NCI-H2081 (cell line): ENCODE measurements at places on chromosomes 5 and 9.

DNA sequence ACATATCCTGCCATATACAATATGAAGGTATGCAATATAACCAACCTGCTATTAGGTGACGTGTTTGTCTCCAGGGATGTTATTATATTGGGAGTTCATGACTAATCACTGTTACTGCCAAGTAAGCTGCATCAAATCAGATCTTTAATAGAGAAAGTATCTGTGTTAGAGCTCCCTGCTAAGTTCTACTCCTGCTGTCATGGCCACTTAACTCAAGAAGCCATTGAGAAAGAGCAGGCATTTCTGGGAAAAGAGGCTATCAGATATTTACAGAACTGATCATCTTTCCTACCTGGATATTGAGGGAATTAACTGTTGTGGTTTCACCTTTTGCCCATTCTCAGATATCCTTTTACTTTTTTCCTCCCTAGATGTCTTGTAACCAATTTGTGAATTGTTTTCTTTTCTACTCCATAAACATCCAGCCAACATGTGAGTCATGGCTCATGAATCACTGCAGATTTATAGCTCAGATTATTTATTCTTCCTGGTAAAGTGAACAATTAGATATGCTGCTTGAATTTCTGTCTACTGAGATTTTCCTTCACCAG, 634.8 kb upstream of the FAM174A start:
- DNase-seq: no peak

GRCh38 chr9:118455788-118456187, 751.6 kb downstream of the TLR4 start:
- peak; percentile 74 for DNase-seq

DNA sequence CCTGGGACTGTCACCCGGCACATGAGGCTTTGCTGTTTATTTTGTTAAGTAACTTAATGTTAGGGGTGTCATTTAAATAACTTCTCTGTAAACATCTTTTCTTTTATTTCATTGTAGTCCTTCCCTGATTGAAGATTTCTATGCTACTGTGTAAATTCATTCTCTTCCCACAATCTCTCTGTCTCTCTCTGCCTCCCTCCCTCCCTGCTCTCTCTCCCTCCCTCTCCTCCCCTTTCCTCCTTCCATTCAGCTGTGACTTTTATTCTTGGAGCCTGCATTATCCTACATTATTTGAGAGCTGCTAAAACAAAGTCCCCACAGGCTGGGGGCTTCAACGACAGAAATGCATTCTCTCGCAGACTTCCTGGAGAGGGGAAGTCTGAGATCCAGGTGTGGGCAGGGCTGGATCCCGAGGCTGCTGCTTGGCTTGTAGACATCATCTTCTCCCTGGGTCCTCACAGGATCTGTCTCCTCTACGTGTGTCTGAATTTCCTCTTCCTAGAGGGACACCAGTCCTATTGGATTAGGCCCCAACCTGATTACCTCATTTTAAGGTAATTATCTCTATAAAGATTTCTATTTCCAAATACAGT, 18.4 kb downstream of the UBE2QL1 start:
- DNase-seq: no peak

DNA sequence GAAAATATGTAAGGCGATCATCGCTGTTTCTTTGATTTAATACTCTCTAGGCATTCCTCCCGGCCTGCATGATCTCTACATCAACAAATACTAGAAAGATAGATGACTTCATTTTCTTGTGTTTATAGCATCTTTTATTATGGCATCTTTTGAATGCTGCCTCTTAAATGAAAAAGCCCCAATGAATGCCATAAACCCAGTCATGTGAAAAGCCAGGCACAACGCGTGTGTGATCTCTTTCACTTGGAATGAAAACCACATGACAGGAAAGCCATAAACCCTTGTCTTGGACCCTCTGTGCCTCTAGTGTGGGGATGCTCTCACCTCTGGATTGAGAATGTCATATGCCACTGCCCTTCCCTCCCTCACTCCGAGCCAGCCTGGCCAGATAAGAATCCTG, 476.2 kb downstream of the SEMA5A start:
- no peak for DNase-seq

DNA sequence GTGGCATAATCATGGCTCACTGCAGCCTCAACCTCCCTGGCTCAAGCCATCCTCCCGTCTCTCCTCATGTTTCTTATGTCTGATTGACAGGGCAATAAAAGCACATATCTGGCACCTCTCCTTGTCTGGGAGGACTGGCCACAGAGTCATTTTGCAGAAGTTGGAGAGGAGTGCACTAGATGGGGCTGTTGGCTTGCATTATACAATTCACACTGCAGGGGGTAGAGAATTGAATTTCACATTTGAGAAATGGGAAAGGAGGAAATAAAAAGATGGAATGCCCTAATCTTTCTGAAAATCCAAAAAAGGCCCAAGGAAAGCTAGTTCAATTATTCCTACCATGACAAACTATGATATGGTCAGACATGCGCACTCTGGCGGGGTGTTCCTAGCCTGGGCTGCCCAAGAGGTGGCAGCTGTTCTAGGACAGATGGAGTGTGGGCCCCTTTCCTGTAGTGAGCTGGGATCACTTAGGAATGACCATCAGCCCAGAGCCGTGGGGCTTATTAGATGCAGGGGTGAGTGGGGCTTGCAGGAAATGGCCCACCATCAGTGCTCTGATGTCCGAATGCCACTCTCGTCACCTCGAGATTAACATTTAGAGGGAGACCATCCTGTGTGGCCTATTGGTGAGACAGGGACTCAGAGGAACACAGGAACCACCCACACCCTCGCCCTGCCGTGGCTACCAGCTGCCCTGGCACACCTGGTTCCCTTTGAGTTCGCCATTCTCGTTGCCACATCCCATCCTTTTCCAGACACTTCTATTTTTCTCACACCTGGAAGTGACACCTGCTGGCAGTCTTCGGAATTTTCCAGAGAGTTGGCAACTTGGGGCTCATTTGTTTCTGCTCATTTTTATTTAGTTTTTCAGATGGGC, 21.8 kb upstream of the ANKRD18A start:
- peak; percentile 70 for DNase-seq

DNA sequence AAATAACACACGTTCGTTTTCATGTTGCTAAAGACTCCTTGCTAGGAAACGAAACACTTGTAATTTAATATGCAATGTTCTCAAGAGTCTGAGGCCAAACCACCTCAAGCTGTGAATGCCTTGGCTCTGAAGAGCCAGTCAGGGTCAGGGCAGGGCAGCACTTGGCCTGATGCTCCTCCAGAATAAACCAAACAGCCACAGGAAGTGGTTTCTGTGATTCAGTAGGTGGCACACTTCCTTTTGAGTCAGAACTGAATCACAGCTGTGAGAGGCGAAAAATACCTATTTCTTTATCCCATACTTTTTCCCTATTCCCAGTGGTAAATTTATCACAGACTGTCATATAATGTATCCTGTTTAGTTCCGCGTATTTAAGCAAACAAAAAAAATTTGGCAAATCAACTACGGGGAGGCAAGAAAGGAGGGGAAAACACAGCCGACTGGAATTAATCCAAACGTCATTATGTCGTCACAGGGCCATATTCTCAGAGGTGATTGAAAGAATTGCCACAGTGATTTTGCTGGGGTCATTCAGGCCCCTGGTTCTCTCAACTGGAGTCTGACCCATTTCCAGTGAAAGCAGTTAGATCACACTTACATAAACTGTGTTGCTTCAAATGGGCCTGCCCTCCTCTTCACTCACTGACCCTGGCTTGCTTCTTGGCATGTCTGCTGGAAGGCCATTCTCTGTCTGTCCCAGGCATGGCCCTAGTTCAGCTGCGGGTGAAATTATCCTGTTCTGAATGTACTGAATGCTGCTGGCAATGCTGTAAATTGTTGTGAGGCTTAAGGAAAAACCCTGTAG, 71.2 kb downstream of the ARRDC3 start:
- DNase-seq: peak; percentile 25

GRCh38 chr5:57360871-57361270, 121.7 kb downstream of the ACTBL2 start:
- DNase-seq: no peak

GRCh38 chr9:111945216-111945615, 48.6 kb downstream of the UGCG start:
- no peak for DNase-seq

GRCh38 chr9:14372437-14373335, 58.7 kb upstream of the NFIB start:
- DNase-seq: no peak

- no peak for DNase-seq
These were observed 291.3 kb upstream of the IRX1 start for GRCh38 chr5:3304346-3304745.

GRCh38 chr5:38803246-38803645, 42.6 kb upstream of the OSMR start:
- DNase-seq: no peak

- DNase-seq: no peak
These were observed 155.9 kb downstream of the SGCD start for GRCh38 chr5:156482818-156483217.

- no peak for DNase-seq
These were observed 1092.5 kb upstream of the SEMA6A start for GRCh38 chr5:117667105-117667504.

GRCh38 chr9:116434314-116434713, 252.8 kb upstream of the TRIM32 start:
- DNase-seq: no peak

DNA sequence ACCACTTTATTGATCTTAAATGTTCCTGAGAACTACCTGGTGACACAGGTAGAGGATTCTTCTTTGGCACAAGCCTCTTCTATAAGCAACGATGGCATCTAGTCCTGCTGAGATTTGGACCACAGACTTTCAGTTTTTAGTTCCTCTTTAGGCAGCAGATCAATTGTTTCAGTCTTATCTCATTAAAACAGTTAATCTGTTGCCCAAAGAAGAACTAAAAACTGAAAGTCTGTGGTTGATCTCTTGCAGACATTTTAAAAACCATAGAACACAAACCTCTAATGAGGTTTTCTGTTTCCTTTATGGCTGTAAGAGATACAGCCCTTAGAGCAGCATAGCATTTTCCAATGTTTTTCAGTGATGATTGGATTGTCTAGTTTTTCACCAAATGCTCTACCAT, 480.9 kb downstream of the MTRR start:
- DNase-seq: no peak

GRCh38 chr9:114177423-114178064, 22.2 kb downstream of the COL27A1 start:
- no peak for DNase-seq

GRCh38 chr5:83049370-83049885, 27.8 kb downstream of the TMEM167A start:
- no peak for DNase-seq

DNA sequence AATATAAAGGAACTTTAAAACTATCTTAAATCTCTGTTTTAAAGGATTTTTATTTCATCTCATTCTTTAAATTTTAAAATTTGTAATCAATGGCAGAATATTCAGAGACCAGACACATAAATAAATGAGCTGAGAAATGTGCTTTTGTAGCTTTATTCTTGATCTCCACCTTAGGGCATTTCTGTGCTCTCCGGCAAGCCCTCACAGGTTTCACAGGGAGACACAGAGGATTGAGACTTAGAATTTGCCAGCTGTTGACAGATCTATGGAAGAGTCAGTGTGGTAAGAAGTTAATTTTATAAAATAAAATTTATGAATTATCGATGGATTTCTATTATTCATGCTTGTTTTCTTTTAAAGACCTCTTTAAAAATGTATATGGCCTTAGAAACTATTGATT, 206.8 kb downstream of the CD180 start:
- DNase-seq: no peak
